ENCODE measurements at places on chromosomes 1 and 21. TPM values are rescaled to one million over a fixed set of nuclear protein-coding genes. Genes with fewer than 3 reads are reported as not detected.

GRCh38 chr1:161044535-161044907 lies 1.3 kb downstream of the USF1 start:
- no peaks in the 10 kb centered on the region for H3K4me1 ChIP-seq
- peak overlapping the region; percentile 94 for H3K4me3 ChIP-seq
- H3K27me3 ChIP-seq = no peaks in the 10 kb centered on the region
- peak overlapping the region; percentile 96 for H3K27ac ChIP-seq
- no peaks in the 10 kb centered on the region for H3K36me3 ChIP-seq
- no peak for DNase-seq

DNA sequence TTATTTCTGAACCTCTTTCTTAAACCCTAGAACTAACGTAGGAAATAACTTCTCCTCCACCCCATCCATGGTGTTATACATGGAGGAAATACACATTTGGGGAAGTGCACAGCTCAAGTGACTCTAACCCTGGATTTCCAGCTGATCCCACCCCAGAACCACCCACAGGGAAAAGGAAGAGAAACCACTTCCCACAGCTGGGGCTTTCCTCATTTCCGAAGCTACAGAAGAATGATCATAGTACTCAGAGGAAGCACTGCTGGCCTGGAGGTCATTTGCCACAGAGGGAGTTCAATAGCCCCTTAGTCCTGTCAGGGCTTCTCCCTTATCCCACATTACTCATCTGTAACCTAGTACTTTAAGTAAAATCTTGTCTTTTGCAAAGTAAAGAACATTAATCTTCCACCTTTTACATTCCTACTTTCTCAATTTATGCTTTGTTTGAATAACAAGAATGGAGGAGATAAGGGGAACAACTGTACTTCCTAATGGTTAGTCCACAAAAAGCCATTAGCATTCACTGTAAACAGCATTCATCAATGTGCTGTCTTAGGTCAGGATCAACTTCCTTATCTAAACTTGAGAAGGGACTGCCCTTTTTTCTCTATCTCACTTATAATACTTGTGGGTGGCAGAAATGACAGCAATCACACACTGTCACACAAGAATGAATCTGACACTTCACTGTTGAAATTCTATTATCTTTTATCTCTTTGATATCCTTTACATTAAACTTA lies 63.0 kb upstream of the RGS1 start:
- no peaks in the 10 kb centered on the region for H3K36me3 ChIP-seq
- no peaks in the 10 kb centered on the region for H3K4me1 ChIP-seq
- DNase-seq = no peak
- no peaks in the 10 kb centered on the region for H3K27me3 ChIP-seq

DNA sequence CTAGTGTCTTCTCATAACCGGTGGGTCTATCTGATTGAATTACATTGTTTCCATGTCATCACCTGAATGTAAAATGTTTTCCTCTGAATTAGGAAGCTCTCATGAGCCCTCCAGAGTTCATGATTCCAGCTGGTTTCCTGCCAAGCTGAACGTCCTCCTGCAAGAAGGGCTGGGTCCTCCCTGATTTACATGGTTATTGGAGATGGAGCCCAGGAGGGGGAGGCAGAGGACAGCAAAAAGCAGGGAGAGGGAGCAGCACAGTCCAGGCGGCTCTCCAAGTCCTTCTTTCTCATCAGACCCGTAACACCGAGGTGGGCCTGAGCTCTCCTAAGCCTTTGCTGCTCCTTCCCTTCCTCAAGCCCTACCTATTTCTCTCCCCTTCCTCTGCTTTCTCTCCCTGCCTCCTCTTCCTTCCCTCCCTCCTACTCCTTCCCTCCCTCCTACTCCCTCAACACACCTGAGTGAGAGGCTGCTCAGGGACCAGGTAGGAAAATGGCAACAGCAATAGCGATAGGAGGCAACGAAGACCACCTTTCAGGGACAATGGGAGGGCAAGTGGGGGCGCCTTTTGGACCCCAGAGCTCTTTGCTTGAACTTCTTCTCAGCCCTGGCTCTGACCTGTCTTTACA lies 265.9 kb downstream of the PRDM2 start:
- no peaks in the 10 kb centered on the region for H3K36me3 ChIP-seq
- no peak overlapping the region for H3K4me3 ChIP-seq
- no peaks in the 10 kb centered on the region for H3K4me1 ChIP-seq
- DNase-seq = no peak
- H3K27ac ChIP-seq = no peak overlapping the region

DNA sequence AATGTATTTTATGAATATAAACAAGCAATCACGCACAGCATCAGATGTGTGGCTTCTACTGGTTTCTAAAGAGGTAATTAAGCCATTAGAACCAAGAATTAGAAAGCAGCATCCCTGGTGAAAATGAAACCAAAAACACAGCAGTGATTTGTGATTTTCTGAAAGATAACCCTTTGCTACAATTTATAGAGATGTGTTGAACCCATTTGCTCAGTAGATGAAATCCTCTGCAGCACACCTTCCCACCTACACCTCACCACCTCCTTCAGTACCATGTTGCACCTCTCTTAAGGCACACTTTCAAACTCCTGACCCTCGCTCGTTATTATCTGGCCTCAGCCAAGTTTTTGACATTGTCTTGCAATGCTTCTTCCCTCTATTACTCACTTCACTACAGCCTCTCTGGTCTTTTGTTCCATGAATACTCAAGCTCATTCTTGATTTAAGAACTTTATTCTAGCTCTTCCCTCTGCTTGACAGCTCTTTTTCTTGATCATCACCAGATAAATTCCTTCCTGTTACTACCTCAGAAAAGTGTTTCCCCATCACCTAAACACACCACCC lies 38.6 kb downstream of the NSL1 start:
- H3K4me1 ChIP-seq = no peaks in the 10 kb centered on the region
- no peaks in the 10 kb centered on the region for H3K27me3 ChIP-seq
- H3K27ac ChIP-seq = no peak overlapping the region
- H3K36me3 ChIP-seq = no peaks in the 10 kb centered on the region

DNA sequence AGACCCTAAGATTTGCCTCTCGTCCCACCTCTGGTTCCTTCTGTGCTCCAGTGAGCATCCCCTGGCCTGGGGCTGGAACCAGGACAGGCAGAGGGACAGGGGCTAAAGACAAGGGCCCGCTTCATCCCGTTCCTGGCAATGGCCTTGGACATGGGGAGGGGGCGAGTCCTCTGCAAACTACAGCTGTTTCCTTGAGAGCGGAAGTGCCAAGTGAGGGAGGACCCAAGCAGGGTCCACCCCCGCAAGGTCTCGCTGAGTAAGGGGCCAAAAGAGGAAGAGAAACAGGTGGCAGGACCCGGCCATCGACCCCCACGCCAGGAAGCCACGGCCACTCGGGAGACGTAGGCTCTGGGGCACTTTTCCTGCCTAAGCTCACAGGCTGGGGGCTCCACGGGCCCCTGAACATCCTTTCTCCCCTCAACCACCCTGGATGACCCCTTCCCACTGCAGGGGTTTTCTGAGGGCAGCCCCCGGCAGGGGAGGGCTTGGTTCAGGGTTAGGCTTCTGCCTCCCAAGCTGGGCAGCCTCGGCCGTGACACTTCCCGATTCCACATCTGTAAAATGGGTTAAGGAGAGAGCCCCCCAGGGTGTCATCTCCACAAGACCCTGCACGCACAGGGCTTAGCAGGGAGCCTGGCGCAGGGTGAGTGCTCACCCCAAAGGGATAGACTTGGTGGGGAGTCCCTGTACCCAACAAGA lies 17.9 kb upstream of the PLEKHG5 start:
- H3K36me3 ChIP-seq = no peaks in the 10 kb centered on the region
- no peak overlapping the region for H3K4me3 ChIP-seq
- DNase-seq = no peak
- H3K27me3 ChIP-seq = no peaks in the 10 kb centered on the region
- peaks cover 6% of the 10 kb centered on the region for H3K4me1 ChIP-seq
- no peak overlapping the region for H3K27ac ChIP-seq

DNA sequence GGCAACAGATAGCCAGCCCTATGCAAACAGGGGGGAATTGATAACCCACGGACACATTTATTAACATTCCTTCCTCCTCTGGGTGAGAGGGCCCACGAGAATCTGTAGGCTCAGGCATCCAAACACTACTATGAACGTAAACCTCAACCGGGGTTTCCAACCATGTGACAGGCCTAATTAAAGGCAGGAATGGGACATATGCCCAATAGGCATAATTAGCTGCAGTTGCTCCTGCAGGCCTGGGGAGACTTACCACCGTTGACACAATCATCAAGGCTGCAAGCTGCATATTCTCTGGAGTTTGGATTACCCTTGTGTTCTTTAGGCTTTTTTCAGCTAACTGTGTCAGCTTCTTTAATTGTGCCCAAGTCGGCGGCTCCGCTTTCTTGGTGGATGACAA lies 22.2 kb upstream of the GBP1 start:
- no peaks in the 10 kb centered on the region for H3K4me1 ChIP-seq
- H3K27ac ChIP-seq = no peak overlapping the region
- no peak for DNase-seq
- H3K36me3 ChIP-seq = no peaks in the 10 kb centered on the region
- H3K27me3 ChIP-seq = no peaks in the 10 kb centered on the region

DNA sequence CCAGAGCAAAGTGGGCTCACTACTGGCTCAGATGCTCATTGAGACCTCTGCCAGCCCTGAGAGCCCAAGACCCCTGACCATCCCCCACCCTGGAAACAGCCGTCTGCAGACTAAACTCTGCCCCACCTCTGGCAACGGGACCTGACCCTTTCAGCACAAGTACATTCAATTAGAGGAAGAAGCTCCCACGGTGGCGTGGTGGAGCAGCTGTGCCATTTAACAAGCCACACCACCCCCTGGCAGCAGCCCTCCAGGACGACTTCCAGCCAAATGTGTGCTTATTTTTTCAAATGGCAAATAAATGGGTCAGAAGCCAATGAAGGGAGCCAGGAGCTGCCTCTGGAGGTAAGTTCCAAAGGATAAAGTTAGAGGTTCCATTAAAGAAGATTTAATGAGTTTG lies 226.7 kb downstream of the NPHP4 start:
- DNase-seq = no peak
- no peaks in the 10 kb centered on the region for H3K27me3 ChIP-seq
- H3K4me3 ChIP-seq = no peak overlapping the region
- H3K4me1 ChIP-seq = no peaks in the 10 kb centered on the region

- peaks cover 31% of the 10 kb centered on the region for H3K36me3 ChIP-seq
- DNase-seq = no peak
- H3K4me1 ChIP-seq = no peaks in the 10 kb centered on the region
- no peak overlapping the region for H3K27ac ChIP-seq
Observed at GRCh38 chr1:156262461-156263287, 14.8 kb upstream of the PAQR6 start.

DNA sequence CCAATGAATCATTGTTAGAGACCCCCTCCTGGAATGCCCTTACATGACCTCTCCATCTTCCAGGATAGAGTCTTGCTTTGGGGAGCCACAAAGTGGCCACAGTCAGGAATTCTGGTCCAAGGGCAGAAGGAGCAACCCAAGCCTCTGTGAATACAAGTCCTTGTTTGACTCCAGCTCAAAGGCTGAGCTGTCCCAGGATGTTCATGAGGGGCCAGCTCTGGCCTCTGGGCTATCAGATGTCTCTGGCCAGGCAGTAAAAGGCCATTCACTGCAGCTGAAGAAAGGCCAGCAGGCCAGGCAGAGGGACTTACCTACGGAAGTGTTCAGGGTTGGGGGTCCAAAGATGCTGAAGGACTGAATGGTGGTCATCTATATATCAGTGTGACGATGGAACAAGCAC lies 98.3 kb upstream of the IPO9 start:
- no peak for DNase-seq
- H3K36me3 ChIP-seq = no peaks in the 10 kb centered on the region
- no peak overlapping the region for H3K27ac ChIP-seq
- no peaks in the 10 kb centered on the region for H3K27me3 ChIP-seq

DNA sequence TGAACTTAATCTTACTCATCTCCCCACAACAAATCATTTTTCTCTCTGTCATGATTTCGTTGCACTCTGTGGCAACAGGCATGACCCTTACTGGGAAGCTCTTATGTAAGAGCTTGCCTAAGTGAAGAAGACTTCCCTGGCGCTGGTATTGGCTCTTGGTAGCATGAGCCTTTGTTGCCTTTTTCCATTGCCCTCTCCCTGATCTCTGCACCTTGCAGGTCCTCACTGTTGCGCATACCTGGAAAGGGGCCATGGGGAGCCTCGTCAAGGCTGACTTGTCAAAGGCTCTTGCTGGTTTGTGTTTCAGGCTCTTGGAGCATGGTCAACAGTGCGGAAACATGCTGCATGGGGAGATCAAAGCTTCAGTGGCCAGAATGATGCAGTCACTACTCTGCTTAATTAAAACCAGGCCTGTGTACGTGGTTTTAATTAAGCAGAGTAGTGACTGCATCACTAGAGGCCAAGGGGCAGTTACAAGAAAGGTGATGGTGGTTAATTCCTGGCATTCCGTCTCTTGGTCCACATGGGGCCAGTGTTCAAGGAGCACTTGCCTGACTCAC lies 141.3 kb downstream of the SPATA46 start:
- H3K27ac ChIP-seq = no peak overlapping the region
- DNase-seq = no peak
- no peaks in the 10 kb centered on the region for H3K36me3 ChIP-seq
- no peaks in the 10 kb centered on the region for H3K27me3 ChIP-seq

DNA sequence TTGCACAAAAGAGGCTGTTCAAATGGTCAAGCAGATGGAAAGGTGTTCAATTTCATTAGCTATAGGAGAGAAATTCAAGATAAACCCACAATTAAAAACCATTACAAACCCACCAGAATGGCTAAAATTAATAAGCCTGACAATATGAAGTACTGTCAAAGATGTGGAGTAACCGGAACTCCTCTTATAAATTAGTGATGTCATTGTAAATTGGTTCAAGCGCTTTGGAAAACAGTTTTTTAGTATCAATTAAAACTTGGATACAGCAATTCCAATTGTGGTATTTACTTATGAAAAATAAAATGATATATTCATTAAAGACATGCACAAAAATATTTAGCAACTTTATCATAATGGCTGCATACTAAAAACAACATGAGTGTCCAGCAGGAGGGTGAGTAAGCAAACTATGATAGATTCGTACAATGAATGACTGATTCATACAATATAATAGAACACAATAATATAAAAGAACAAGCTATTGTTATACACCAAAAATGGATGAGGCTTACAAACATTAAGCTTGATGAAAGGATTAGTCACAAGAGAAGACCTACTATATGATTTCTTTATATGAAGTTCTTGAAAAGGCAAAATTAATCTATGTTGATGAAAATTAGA lies 38.4 kb upstream of the FGGY start:
- DNase-seq = no peak
- no peak overlapping the region for H3K27ac ChIP-seq
- no peak overlapping the region for H3K4me3 ChIP-seq
- H3K4me1 ChIP-seq = peaks cover 5% of the 10 kb centered on the region

The ZMYND12 gene
- total RNA-seq = 4.6 TPM

The GUCA2B gene
- not detected for total RNA-seq

The CD1C gene
- 2.1 TPM for total RNA-seq

The HSD11B1 gene
- 0.88 TPM for total RNA-seq

The LMNA gene
- 292 TPM for total RNA-seq

The OXCT2 gene
- total RNA-seq = 0.32 TPM

The SDC3 gene
- 26.2 TPM for total RNA-seq
